ENCODE measurements at places on chromosomes 1 and 21. TPM values are rescaled to one million over a fixed set of nuclear protein-coding genes. Genes with fewer than 3 reads are reported as not detected.

KIRREL1 gene
- 92.4 TPM for total RNA-seq

TMEM82 gene
- total RNA-seq, result not detected

ARHGAP29 gene
- total RNA-seq, result 60.3 TPM

ACOT11 gene
- 2.3 TPM for total RNA-seq

OPRD1 gene
- total RNA-seq, result not detected

TNFRSF4 gene
- total RNA-seq, result not detected

ADCY10 gene
- total RNA-seq, result 0.19 TPM

IL12RB2 gene
- not detected for total RNA-seq

DUSP23 gene
- total RNA-seq, result 15.8 TPM

TTLL10 gene
- not detected for total RNA-seq

DIRAS3 gene
- total RNA-seq, result 8.2 TPM

OR14K1 gene
- not detected for total RNA-seq

C1orf87 gene
- total RNA-seq, result not detected

TDRD10 gene
- total RNA-seq, result 0.28 TPM

TMEM52 gene
- total RNA-seq, result 0.19 TPM

MAP1LC3C gene
- 0.28 TPM for total RNA-seq

NKAIN1 gene
- under 0.01 TPM for total RNA-seq

LRRC39 gene
- total RNA-seq, result 1.4 TPM

SCAMP3 gene
- total RNA-seq, result 32.1 TPM

MEF2D gene
- 4.5 TPM for total RNA-seq

CSMD2 gene
- 0.56 TPM for total RNA-seq

S100A7 gene
- total RNA-seq, result not detected

FABP3 gene
- total RNA-seq, result 2.7 TPM

SGIP1 gene
- 22.4 TPM for total RNA-seq

NPR1 gene
- total RNA-seq, result 0.85 TPM

WNT9A gene
- 0.38 TPM for total RNA-seq

CR1L gene
- not detected for total RNA-seq

GPR25 gene
- not detected for total RNA-seq

C1orf226 gene
- 0.56 TPM for total RNA-seq

TEX50 gene
- total RNA-seq, result not detected

DNAJC28 gene
- total RNA-seq, result 1.7 TPM

FCRL5 gene
- not detected for total RNA-seq

PDZK1 gene
- total RNA-seq, result 0.38 TPM

C1orf122 gene
- 26.5 TPM for total RNA-seq

FDPS gene
- 110 TPM for total RNA-seq

HSD3B2 gene
- not detected for total RNA-seq
